Caco-2 (cell line): ENCODE measurements at places on chromosomes 2 and 18.

DNA sequence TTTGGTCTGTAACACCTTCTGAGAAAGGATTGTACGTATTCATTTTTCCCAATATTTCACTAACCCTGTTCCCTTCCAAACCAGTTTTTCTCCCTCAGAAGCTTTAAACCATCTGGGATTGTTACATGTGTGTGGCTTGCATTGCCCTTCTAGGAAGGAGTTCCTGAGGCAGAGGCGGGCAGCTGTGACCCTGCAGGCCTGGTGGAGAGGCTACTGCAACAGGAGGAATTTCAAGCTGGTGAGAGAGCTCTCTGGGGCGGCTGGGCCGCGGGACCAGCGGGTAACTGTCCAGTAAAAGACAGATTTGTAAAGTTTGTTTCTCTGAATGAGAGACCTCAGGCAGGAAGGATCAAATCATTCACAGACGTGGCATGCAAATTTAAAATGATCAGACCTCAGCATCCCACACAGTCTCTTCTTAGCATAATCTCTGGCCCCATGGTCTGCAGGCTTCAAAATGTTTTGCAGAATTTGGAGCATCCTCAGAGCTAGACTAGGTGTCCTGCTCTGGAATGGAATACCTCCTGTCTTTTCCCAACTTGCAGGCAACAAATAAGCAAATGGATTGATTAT lies 40.2 kb upstream of the GPR17 start:
- DNase-seq: no peak
- no peak overlapping the region for H3K27ac ChIP-seq
- H3K27me3 ChIP-seq: no peaks in the 10 kb centered on the region
- H3K36me3 ChIP-seq: no peaks in the 10 kb centered on the region

DNA sequence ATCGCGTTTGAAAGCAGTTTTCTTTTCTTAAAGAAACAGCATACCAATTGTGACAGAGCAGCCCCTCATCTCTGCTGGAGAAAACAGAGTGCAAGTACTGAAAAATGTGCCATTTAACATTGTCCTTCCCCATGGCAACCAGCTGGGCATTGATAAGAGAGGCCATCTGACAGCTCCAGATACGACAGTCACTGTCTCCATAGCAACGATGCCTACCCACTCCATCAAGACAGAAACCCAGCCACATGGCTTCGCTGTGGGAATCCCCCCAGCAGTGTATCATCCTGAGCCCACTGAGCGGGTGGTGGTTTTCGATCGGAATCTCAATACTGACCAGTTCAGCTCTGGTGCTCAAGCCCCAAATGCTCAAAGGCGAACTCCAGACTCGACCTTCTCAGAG lies 9.5 kb downstream of the GRHL1 start:
- no peak overlapping the region for H3K27ac ChIP-seq
- no peaks in the 10 kb centered on the region for H3K27me3 ChIP-seq
- no peaks in the 10 kb centered on the region; the same call in 1 of the 2 replicates for H3K36me3 ChIP-seq
- H3K4me1 ChIP-seq: no peaks in the 10 kb centered on the region

GRCh38 chr2:56455642-56456041 lies 271.9 kb downstream of the CCDC85A start:
- no peak overlapping the region for H3K27ac ChIP-seq
- no peaks in the 10 kb centered on the region for H3K36me3 ChIP-seq
- H3K27me3 ChIP-seq: no peaks in the 10 kb centered on the region
- H3K4me1 ChIP-seq: no peaks in the 10 kb centered on the region
- no peak for DNase-seq
- no peak overlapping the region for H3K4me3 ChIP-seq

- H3K27ac ChIP-seq: no peak overlapping the region
- DNase-seq: no peak
- H3K4me1 ChIP-seq: peaks cover under 1% of the 10 kb centered on the region; the same call in 1 of the 2 replicates
- H3K27me3 ChIP-seq: no peaks in the 10 kb centered on the region
- no peaks in the 10 kb centered on the region for H3K36me3 ChIP-seq
These were observed 213.5 kb upstream of the ACVR2A start for GRCh38 chr2:147631294-147631693.

DNA sequence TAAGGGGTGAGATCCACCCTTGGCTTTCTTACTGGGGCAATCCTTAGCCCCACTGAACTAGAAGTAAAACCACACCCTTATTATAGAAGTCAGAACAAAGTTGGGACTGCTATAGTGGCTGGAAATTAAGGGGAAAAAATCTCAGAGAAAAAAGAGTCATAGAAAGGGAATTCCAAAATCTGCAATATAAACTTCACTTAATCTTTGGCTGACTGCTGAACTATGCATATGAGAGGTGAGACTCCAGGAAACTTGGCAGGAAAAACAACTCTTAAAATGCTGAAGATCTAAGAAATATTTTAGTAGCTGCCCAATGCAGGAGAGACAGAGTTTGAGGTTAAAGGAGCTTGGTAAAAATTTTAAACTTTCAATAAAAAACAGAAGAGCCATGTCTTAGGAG lies 201.8 kb upstream of the FN1 start:
- no peak for DNase-seq
- no peaks in the 10 kb centered on the region for H3K27me3 ChIP-seq
- no peak overlapping the region for H3K4me3 ChIP-seq
- H3K4me1 ChIP-seq: no peaks in the 10 kb centered on the region

GRCh38 chr2:160368988-160369930 lies 124.3 kb downstream of the RBMS1 start:
- no peaks in the 10 kb centered on the region for H3K27me3 ChIP-seq
- no peak overlapping the region for H3K4me3 ChIP-seq
- no peak for DNase-seq
- H3K36me3 ChIP-seq: no peaks in the 10 kb centered on the region; the same call in 1 of the 2 replicates

DNA sequence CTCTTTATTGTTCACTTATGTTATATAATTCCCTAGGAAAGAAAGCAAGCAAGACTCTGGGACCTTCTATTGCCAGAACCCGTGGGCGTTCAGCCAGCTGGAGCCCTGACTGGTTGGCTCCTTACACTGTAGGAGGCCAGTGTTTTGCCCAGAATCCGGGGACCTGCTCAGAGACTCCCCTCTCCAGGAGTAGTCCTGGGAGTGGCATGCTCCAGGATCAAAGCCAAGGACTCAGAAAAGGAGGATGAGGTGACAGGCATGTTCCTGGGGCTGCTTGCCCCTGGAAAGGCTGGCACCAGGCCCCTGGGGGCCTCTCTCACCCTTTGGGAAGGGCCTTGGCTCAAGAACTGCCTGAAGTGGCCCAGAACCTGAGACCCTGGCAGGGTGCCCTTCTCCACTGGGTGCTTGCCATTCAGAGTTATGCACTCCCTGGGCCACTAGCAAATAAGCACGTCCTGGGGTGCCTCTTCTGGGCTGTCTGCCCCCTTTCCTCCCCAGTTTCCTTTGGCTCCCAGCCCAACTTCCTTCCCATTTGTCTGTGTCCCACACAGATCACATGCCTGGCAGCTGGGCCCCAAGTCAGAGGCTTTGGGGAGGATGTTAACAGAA lies 19.6 kb upstream of the KIF3C start:
- no peaks in the 10 kb centered on the region for H3K36me3 ChIP-seq
- H3K27me3 ChIP-seq: no peaks in the 10 kb centered on the region
- peaks cover 37% of the 10 kb centered on the region for H3K4me1 ChIP-seq
- DNase-seq: no peak

- no peak overlapping the region for H3K27ac ChIP-seq
- H3K4me1 ChIP-seq: 0 out of 2 replicates have a peak, but pooled peaks cover 3% of the 10 kb centered on the region
- peaks cover 1% of the 10 kb centered on the region for H3K36me3 ChIP-seq
These were observed 44.1 kb downstream of the TRAPPC12 start for GRCh38 chr2:3423492-3424170.

DNA sequence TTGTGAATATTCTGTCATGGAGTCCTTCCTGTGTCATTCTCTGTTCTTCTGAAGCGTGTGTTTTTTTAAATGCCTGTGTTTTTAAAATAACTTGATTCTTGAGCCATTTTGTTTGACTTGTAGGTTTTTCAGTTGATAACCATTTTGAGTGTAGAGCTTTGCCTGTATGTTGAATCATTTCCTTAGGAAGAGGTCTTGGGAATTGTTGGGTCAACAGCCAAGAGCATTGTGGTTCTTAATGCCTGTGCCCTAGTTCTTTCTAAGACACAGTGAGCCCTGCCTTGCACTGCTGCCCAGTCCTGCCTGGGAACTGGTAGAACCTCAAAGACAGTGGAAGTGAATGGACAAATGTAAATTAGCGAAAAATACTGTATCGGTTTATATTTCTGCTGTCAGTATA lies 25.9 kb downstream of the RAB12 start:
- no peak overlapping the region for H3K27ac ChIP-seq
- peaks cover 3% of the 10 kb centered on the region; the same call in 1 of the 2 replicates for H3K36me3 ChIP-seq
- DNase-seq: no peak
